ENCODE measurements at places on chromosomes 3 and 15.

- no peak for DNase-seq
These were observed 19.4 kb upstream of the ATP8B4 start for GRCh38 chr15:50138391-50138790.

- DNase-seq: no peak
These were observed 720.1 kb downstream of the GBE1 start for GRCh38 chr3:81041331-81041730.

DNA sequence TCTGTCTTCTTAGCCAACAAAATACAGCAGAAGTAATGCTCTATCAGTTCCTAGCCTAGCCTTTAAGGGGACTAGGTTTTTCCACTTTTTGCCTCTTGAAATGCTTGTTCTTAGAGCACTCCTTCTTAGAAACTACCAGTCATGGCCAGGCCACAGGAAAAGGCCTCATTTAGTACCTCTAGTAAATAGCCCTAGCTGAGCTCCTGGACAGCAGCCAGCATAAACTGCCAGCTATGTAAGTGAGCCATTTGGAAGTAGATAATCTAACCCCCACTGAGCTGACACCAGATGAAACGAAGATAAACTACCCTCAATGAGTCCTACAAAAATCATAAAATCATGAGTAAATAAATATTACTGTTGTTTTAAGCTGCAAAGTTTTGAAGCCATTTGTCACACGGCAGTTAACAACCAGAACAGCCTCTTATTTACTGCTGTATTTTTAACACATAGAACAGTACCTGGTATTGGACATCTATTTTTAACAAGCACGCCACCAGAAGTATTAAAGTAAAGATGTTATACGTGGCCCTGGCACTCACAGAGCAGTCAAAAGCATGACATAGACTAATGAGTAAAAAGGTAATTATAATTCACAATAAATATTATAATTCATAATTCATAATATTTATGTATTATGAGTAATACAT is 12.0 kb downstream of the TBC1D5 start:
- no peak for DNase-seq

GRCh38 chr15:81858586-81858985 is 187.2 kb downstream of the MEX3B start:
- DNase-seq: no peak

DNA sequence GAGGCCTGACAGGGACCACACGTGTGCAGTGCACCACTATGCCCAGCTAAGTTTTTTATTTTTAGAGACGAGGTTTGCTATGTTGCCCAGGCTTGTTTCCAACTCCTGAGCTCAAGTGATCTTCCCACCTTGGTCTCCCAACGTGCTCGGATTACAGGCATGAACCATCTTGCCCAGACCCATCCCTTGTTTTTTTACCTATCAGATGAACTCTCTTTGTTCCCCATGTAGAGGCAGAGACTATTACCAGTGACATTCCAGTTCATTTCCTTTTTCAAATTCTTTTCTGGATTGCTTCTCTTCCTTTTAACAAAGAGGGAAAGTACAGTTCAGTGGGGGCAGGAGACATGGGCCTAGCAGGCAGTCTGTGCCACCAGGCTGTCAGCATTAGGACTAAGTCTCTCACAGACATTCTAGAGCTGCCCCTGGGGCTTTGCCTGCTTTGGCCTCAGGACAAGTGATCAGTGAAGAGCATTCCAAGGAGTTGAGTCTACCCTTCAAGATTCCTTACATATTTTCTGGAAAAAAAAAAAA is 103.5 kb upstream of the SLC7A14 start:
- DNase-seq: no peak

DNA sequence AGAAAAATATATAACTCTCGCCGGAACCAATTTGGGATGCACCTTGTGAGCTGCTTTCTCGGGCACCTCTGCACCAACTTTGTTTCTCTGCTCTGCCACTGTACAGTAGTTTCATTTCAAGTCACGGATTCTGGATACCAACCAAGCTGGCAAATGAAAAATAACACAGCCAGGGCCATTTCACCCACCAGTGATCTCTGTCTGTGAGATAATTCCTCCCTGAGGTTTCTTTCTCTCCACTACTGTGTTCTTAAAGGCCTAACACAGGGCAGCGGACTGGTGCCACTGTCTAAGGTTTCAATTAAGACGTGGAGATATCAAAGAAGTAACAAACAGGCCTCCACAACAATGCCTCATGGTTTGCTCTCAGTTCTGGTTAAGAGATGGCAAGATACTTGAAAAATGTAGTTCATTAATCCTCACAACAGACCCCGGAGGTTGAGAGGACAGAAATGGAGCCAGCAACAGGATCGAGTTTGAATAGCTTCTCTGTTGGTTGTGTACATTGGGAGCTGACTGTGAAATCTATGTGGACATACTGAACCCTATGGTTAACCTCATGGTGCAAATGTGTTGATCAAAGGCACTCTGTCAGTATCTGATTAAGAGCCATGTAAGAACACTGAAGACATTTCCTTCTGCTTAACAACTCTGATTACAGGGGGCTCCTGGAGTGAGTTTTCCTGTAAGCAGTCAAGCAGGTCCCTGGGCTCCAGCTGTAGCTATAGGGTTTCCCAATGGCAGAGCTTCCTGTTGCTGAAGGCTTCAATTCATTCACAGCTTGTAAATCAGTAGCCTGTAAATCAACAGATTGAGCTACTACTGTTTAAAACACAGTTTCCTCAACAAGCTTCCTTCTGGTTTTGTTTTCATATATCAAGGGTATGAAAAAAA is 470.5 kb downstream of the EPHA3 start:
- DNase-seq: no peak

DNA sequence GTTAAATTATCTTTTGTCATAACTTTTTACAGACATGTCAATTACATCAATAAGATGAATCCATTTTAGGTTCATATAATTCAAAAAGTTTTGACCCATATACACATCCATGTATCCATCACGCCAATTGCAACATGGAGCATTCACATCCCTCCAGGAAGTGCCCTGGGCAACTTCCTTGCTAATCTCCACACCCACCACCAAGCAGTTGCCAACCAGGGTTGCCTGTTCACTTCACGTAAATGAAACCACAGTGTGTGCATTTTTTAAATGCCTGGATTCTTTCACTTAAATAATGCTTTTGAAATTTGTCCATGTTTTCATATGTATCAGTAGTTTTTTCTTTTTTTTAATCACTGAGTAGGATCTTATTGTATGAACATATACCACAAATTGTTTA is 40.7 kb upstream of the LYZL4 start:
- no peak for DNase-seq

DNA sequence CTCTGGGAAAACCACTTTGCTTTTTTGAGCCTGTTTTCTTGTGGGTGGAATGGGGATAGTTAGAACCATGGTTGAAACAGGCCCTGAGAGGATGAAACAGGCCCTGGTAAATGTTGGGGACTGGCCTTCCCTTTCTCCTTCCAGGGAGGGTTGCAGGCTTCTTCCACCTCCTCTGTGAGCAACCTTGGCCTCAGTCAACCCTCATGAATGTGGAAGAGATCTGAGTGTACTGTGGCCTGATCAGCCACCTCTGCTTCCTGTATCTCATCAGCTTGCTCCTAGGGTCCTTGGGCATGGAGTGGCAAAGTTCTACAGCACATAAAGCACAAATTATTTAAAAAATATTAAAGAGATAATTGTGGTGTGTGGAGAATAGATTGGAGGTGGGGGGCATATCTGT is 17.6 kb upstream of the TRH start:
- DNase-seq: no peak

- peak; percentile 48 for DNase-seq
These were observed 675 bp downstream of the RBM15B start for GRCh38 chr3:51391566-51392354.

- DNase-seq: no peak
These were observed 1.6 kb upstream of the LRRC31 start for GRCh38 chr3:169871129-169871886.

DNA sequence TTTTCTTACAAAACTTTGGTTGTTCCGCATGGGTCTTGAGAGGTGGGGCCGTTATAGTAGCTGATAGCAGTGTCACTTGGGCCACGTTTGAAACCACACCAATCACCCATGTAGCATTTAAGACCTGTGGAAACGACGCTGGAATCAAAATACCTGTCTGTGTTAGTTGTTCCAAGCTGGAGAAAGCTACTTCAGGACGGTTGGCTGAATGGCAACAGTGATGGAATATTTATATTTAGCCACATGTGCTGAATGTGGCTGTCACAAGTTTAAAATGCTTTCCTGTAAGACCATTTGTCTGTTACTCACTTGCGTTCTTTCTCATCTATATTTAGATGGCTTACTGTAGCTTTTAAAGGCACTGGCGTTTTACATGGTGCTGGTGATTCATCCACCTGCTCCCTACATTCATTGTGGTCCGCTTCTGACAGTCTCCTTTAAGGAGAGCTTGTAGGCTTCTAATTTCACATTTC is 1.4 kb downstream of the DNAJA4 start:
- no peak for DNase-seq

- no peak for DNase-seq
These were observed 126.0 kb downstream of the MYLK start for GRCh38 chr3:123758081-123758564.

- no peak for DNase-seq
These were observed 28.4 kb upstream of the AKAP13 start for GRCh38 chr15:85351965-85352364.

- DNase-seq: no peak
These were observed 360.2 kb downstream of the CHST2 start for GRCh38 chr3:143479727-143480126.

DNA sequence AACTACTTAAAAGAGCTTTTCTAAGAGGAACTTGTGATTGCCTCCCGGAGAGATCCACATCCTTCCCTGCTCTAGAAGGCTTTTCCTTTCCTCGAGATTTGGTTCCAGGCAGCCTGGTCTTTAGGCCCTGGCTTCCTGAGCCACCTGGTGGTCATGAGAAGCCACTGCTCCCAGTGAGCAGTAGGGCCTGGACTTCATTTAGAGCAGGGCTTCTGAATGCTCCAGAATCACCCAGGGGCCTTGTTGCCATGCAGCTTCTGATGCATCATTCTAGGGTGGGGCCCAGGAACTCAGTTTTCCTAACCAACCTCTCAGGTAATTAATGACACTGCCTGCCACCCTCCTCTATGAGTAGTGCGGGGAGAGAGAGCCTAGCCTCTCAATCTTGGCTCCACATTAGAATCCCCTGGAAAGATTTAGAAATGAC is 29.6 kb downstream of the PSMD6 start:
- DNase-seq: peak; percentile 32

DNA sequence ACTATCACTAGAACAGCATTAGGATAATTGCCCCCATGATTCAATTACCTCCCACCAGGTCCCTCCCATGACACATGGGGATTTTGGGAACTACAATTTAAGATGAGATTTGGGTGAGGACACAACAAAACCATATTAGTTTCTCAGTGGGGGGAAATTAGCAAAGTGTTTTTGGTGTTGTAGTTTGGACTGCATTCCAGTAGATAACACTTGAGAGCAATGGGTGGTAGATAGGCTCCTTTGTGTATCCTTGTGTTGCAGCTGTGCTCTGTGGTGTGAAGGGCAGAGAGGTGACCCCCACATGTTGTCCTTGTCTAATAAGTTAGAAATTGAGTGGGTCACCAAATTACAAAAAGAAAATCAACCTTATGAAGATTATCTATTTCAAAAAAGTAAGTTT is 223.8 kb downstream of the SATB1 start:
- DNase-seq: no peak

GRCh38 chr3:4827767-4828166 is 151.5 kb upstream of the BHLHE40 start:
- DNase-seq: no peak

- DNase-seq: no peak
These were observed 143.7 kb upstream of the ZNF385D start for GRCh38 chr3:21894459-21895340.

DNA sequence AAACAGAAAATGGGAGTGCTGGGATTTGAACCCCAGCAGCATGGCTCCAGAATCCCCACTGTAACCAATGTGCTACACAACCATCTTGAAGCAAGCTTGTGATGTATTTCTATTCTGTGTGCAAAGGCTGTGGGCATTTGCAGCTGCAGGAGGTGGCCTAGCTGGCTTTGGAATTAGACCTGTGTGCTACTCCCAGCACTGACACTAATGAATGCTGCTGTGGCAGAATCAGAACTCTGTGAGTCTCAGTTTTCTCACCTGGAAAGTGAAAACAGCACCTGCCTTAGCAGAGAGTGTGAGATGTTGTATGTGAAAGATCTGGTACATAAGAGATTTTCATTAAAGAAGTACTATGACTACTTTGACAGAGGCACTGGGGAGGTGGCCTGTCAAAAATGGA is 21.5 kb upstream of the SMAD6 start:
- DNase-seq: no peak

DNA sequence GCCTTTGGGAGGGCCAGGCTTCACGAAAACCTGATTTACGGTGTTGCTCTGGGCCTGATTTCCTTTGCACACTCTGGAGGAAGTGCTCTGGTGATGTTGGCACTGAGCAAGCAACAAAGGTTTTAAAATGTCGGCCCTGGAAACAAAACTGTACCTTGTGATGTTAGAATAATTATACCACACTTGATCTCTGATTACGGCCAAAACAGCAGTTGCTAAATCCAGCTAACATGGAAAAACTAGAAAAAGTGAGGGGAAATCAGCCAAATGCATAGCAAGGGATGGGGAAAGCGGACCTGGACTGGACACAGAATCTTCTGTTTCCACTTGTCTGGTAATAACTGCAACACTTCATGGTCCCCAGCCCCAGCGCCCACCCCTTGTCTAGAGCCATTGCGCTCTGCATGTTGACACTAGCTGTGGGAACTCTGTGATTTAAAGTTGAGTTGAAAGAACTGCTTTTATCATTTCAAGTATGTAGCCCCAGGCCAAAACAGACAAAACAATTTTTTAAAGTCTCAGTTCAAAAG is 120.1 kb downstream of the VGLL4 start:
- no peak for DNase-seq

GRCh38 chr3:194938845-194939531 is 253.3 kb downstream of the FAM43A start:
- no peak for DNase-seq

DNA sequence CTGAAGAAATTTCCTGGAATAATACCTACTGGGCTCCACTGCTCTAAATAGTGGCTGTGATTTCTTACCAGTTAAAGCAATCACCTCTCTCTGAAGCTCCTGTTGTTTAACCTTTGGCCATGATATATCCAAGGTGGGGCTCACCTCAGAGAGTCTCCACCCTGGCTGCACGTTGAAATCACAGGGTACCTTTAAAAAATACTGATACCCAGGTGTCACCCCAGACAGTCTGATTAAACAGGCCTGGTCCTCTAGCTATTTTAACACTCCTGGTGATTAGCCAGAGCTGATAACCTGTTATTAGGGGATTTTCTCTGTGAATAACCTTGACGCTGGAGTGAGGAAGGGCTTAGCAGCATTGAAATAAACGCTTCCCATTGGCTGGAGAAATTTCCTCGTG is 22.3 kb upstream of the ZBTB38 start:
- DNase-seq: no peak

- no peak for DNase-seq
These were observed 10.8 kb downstream of the PDHB start for GRCh38 chr3:58422756-58423325.

All from stimulated activated CD4-positive, alpha-beta T cell treated with anti-CD3 and anti-CD28 coated beads, Interleukin-12 subunit alpha, Interleukin-12 subunit beta, amount 100 ng/mL, for 4 hours (primary cell).